Iris pigment epithelial cell (primary cell): ENCODE measurements at places on chromosomes 7 and 10.
A peak's percentile ranks its signal among the peaks of the same experiment; 100 is the strongest.

DNA sequence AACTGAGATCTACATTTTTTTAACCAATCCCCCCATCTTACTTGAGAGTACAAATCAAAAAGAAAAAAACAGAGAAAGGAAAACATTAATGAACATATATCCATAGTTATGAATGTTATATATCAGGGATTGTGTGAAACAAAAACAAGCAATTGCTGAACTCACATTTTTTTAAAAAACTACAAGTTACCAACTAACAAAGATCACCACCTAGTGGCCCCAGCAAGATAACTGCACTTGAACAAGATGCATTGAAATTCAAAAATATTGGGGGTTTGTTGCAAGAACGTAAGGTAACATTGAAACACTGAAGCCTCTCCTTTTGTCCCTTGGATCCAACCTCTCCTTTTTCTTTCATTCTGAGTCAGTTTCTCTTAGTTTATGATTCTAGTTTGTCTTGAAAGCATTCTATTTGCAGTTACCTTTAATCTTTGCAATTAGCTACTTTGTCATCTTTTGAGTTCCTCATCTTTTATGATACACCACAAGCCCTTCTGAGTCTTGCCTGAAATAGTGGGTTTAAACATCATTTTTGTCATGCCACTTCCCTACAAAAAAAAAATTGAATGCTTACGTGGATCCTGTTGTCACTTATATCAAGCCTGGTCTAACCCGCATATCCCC, 87.3 kb upstream of the TES start:
- DNase-seq = peak; percentile 65

- DNase-seq = no peak
These were observed 43.4 kb downstream of the WASL start for GRCh38 chr7:123705211-123705901.

DNA sequence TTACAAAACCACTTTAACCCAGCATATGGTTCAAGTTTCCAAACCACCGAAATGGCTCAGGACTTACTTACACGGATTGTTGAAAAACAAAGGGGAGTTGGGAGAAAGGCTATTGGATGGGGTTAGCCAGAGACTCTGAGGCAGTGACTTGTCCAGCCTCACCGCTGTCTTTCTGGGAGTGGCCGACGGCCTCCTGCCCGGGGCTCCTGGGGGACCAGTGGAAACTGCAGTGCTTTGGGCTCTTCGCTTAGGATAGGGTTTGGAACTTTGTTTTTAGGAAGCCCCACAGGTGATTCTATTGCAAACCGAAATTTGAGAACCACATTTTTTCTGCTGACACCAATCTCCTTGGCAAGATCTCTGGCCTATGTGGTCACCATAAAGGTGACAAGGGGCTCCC, 38.1 kb upstream of the R3HCC1L start:
- no peak for DNase-seq

DNA sequence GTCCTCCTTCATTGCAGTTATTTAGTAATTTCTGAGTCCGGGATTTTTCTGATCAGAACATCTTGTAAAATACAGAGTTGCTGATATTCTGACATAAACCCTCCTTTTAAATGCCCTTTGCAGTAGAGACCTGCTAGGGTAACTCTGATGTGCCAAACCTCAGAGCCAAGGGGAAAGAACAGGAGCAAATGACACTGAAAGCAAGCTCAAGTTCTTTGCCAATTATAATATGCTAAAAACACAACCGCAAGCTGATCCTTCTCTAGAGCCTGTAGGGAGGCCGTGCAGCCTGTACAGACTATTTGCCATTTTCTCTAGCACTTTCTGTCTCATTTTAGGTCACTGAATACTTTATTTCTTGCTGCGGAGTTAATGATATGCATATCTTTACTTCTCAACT, 240.4 kb downstream of the CAMK1D start:
- DNase-seq = no peak

GRCh38 chr7:100811480-100811879, 15.8 kb downstream of the EPHB4 start:
- no peak for DNase-seq
